Activated T-helper 9 cell treated with anti-CD3 and anti-CD28 coated beads, Interleukin-2, amount 50 U/mL, for 16 hours (primary cell): ENCODE measurements at places on chromosomes 3 and 15.

- no peak for DNase-seq
These were observed 30.6 kb downstream of the LDHAL6B start for GRCh38 chr15:59237119-59237855.

DNA sequence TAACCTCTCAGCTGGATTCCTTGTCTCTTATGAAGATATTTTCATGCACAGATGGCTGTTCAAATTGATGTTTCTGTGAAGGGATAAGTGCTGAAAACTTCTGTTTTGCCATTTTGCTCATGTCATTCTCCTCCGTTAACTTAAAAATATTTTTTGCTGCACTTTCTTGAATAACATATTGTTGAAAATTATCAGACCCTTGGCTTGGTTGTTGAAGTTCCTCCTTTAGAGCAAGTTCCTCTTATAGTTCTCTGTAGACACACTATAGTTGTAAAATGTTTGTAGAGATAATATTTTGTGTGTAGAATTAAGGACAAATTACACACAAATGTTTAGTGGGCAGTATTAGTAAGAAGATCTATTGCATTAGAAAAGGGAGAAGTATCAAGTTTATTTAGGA lies 300.4 kb downstream of the SV2B start:
- DNase-seq: no peak

DNA sequence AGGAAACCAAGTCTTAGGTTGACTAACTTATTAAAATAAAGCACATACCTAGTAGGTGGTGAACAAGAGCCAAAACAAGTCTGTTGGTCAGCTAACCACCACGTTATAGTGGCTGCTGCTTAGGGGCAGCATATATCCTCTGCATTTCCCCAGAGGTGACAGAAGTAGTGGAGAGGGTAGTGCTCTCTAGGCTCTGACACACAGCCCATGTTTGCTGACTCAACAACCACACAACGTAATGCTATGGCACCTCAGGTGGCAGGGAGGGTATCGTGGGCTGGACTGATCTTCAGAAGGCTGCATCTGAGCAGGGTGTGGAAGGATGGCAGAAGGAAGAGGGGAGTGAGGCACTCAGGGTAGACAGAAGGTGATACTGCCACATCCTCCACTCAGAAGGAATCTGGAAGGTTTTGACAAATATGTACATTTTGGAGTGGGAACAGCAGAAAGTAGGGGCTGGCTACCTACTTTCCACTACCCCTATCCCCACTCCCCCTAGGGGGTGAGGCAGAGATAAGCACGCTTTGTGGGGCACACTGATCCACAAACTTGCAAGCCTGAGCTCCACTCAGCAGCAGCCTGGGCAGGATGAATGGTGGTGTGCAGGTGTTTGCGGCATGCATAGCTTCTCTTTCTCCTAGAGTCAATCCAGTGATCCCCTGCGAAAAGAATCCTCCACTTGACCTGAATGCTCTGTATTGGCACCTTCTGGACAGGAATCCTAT lies 178.1 kb downstream of the RORA start:
- no peak for DNase-seq

GRCh38 chr3:23372285-23372684 lies 169.2 kb downstream of the UBE2E2 start:
- no peak for DNase-seq

GRCh38 chr3:161233557-161233956 lies 12.4 kb downstream of the NMD3 start:
- DNase-seq: no peak

DNA sequence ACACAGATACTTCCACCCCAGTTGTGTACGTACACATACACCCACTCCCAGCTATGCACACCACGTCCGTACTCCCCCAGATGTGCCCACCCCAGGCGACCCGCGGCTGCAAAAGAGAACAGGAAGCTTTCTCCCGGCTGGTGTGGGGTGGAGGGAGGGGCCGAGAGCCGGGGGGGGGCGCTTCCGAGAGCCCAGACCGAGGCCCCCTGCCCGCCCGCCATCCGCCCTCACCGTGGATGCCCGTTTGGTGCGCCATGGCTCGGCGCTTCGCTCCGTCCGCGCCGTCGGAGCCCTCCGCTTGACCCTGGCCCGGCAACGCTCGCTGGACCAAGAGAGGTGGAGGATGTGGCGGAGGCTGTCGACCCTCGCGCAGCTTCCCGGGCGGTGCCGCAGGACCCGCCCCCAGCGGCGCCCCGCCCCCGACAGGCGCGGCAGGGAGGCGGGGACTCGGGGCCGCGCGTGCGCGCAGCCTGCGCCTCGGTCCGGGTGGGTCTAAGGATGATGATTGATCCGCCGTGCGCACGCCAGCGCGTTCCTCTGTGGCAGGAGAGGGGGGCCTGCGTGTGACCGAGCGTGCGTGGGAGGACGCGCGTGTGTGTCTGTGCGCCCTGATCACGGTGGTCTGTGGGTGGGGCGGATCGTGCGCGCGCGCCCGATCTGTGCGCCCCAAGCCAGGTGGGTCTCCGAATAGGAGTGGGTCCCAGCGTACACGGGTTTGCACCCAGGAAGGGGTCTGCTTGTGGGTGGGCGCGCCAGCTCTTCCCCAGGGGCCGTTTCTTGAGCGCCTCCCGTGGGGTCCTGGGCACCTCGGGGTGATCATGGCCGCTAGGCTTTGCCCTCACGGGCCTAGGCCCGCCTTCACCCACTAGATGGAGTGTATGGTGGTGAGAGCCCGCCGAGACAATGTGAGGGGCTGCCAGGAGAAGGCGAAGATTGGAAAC lies at the start of gene TWF2:
TSS of gene TWF2 (minus strand) at position 398 of the 941 bp plus-strand sequence. CDS start at position 256, 142 bp downstream.
- peak; percentile 86 for DNase-seq

GRCh38 chr15:87365186-87365585 lies 891.4 kb downstream of the NTRK3 start:
- no peak for DNase-seq

DNA sequence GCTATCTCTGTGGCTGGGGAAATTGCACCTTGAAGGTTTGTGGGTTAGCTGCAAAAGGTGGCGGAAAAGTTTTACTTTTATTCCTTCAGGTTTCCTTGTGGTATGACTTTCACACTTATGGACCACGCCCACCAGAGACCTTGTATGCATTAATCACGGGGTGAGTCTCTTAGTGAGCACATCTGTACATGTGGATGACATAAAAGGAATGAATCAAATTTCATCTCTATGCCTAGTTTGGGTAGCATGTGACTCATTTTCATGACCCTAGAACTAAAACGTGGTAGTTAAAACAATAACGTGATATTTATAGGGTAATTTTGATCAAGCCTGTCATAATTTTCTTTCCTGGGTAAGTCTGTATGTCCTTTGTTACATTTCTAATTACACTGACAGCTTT lies 141.7 kb downstream of the PDCD6IP start:
- no peak for DNase-seq

- DNase-seq: no peak
These were observed 101.2 kb downstream of the PLCH1 start for GRCh38 chr3:155643581-155644165.

DNA sequence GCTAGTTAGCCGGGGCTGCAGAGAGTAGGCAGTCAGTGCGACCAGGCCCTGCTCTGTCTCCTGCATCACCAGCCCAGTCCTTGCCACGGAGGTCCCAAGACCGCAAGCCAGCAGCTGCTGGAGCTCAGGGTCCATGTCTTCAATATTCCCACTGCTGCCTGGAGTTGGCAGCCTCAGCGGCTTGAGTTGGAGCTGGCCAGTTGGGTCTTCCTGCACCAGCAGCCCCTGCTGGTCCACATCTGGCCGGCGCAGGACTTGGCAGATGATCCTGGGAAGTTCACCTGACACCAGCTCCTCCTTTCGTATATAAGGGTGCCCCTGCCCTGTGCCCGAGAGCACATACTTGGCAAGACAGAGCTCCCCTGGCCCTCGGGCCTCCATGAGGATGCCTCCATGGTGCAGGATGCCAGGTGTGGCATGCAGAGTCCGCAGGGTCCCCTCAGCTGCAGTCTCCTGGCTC lies 5.7 kb downstream of the XIRP1 start:
- DNase-seq: no peak

GRCh38 chr15:39115379-39116057 lies 465.4 kb upstream of the THBS1 start:
- DNase-seq: no peak

DNA sequence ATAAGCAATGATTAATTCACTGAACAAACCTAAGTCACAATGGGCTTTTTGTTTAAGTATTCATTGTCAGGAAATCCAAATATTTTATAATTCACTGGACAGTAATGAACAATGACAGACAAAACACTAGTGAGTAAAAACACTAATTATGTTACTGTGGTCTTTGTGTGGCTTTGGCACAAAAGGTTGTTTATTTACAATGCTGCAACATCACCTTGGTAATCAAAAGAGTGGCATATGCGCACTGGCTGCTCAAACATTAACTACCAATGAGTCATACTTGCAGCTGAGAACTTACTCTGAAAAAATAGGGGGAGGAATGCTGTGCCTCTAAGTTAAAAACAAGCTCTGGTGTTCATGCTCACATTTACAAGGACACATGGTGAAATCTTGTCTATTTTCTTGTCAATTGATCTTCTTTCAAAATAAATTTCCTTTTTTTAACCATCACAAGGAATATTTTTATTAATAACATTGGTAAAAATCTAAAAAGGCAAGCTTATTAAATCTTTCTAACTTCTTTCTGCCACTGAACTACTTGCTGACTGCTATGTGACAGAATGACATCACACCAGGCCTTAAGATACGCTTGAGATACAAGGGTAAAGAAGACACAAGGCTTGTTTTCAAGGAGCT lies 85.2 kb upstream of the PPIB start:
- DNase-seq: no peak

- DNase-seq: no peak
These were observed 24.0 kb downstream of the GLDN start for GRCh38 chr15:51365417-51365816.

GRCh38 chr3:65672871-65673815 lies 365.6 kb downstream of the MAGI1 start:
- DNase-seq: no peak

GRCh38 chr3:149998946-149999345 lies 28.3 kb upstream of the PFN2 start:
- no peak for DNase-seq

GRCh38 chr15:86231864-86232721 lies 152.4 kb downstream of the AGBL1 start:
- peak; percentile 2 for DNase-seq

DNA sequence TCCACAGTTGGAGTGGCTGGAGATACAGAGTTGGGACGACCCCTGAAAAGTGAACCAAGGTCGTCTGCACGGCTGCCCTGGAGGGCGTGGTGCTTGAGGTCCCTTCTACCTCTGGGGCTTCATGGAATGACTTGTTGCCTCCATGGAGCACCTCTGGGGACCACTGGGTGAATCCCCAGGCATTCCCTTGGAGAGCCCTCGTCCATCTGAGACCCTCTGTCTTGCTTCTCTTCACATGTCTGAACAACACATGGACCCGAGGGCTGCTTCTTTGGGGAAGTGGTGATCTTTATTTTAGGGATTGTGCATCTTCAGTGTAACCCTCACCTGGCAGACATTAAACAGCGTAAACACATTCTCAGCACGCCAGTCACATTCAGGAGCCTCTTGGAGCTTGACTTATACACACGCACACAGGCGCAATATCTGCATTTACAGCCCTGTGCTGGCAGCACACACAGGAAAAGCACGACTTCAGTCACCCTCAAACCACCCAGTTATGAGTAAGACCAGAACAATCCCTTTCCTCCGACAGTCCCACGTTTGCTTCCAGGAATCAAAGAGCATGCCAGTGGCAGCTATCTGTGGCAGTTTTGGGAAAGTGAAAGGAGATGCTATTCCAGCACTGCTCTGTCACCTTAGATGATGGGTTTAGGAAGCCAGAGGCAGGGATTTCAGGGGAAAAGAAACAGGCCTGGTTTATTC lies 12.6 kb downstream of the FAM107A start:
- DNase-seq: no peak

DNA sequence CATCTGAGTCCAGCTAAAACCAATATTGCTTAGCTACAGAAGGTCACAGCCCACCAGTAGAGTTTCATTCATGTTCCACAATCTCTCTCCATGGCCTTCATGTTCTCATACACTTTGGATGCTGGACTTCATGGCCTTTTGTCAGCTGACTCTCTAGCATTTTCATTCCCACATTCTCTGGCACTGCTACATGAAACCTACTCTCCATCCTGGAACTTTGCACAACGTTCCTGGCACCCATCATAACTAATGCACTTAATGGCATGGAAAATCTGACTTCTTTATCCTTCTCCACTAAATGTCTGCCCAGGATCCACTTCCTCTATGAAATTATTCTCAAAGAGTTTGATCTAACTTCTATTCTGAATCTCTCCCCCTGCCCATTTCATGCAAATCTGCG lies 56.9 kb downstream of the SLC9A9 start:
- DNase-seq: no peak

DNA sequence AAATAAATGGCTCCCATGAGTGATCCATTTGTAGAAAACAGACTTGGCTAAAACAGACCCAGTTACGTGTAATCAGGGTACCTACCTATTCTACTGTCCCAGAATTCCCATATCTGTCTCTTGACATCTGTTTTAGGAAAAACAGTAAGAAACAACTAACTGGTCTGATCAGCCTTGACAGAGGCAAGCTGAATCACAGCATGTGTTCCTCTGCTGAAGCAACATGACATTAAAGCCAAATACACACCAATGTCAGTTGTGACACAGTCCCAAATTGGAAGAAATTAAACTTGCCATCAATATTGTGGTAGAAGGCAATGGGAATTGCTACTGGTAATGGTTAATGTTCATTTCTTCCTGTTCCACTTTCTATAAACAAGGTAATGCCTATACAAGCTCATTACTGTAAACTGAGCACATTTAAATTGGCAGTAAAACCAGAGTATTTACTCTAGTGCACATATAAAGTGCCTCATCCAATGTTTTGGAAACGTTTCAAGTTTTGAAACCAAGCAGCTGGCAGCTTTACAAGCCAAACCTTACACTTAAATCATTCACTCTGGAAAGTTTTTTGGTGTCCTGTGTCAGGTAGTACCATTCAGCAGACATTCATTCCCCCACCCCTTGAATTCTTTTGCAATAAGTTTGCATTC lies 27.0 kb downstream of the ALDH1A2 start:
- no peak for DNase-seq

DNA sequence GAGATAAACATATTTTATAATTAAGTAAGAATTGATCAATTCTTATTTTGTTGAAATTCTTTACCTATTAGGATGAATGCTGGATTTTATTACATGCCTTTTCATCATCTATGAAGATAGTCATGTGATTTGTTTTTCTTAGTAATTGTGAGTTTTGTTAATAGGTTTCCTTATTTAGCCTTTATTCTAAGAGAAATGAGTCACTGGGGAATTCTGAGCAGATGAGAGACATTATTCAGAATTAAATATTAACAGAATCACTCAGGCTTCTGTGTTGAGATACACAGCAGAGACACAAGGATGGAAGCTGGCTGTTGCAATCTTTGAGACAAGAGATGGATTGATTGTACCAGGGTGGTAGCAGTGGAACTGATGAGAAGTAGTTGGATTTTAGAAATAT lies 7.4 kb upstream of the ANO10 start:
- DNase-seq: no peak

- no peak for DNase-seq
These were observed 42.1 kb downstream of the EEFSEC start for GRCh38 chr3:128195369-128195768.

DNA sequence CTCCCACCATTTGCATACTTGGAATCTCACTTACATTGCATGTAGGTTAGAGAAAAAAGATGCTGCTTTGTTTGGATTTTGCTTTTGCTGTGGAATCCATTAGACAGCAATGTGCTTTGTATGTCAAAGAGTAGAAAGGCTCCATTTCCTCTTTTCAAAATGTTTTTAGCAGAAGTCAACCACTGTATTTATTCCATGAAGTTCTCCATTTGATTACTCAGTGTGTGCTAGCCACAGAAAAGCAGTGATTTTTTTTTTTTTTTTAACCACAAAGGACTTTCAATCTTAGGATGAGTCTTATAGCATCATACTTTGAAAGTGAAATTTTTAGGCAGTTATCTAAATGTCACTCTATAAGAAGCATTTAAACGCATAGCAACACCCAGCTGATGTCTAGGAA lies 285.0 kb upstream of the ADAMTS9 start:
- no peak for DNase-seq
